ENCODE measurements at places on chromosomes 11 and 22.
A peak's percentile ranks its signal among the peaks of the same experiment; 100 is the strongest.

- no peak for DNase-seq
Observed at GRCh38 chr22:31361743-31362142, 15.6 kb upstream of the PATZ1 start.

- DNase-seq = peak; percentile 91
Observed at GRCh38 chr22:25701056-25701780, 40.8 kb upstream of the MYO18B start.

GRCh38 chr11:26843539-26843938 is 121.7 kb upstream of the SLC5A12 start:
- DNase-seq = no peak

- DNase-seq = no peak
Observed at GRCh38 chr11:33774736-33775466, 581 bp upstream of the FBXO3 start.

- DNase-seq = no peak
Observed at GRCh38 chr11:134445601-134446325, 33.7 kb upstream of the B3GAT1 start.

DNA sequence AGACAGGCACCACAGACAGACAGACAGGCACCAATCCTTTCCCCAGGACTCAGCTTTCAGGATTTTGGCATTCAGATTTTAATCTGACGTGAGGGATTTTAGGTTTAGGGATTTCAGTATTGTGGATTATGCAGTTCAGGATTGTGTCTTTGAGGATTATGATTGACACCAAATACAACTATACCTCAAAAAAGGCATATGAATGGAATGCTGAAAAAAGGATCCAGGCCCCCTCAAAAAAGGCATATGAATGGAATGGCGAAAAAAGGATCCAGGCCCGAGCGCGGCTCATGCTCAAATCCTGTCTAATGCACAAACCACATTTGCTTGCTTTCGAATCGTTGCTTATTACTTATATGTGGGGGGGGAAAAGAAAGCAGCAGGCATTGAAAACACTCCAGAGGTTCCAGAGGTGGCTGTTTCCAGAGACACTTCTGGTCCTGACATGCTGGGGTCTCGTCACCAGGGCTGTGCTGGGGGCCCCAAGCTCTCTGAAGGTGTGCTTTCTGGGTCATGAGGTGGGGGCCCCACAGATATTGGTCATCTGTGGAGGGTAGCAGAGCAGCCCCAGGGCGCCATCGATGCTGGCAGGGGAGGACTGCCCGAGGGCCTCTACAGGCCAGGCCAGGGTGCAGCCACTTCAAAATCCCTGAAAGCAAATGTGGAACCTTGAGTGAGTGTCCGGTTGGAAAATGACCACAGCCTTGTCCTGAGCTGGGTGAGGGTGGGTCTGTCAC is 16.8 kb upstream of the OSBPL5 start:
- DNase-seq = no peak
